ENCODE measurements at places on chromosomes 7 and 10. TPM values are rescaled to one million over a fixed set of nuclear protein-coding genes. Genes with fewer than 3 reads are reported as not detected.

GRCh38 chr10:86684331-86685097, 16.2 kb downstream of the LDB3 start:
- peak; percentile 32 for DNase-seq

DNA sequence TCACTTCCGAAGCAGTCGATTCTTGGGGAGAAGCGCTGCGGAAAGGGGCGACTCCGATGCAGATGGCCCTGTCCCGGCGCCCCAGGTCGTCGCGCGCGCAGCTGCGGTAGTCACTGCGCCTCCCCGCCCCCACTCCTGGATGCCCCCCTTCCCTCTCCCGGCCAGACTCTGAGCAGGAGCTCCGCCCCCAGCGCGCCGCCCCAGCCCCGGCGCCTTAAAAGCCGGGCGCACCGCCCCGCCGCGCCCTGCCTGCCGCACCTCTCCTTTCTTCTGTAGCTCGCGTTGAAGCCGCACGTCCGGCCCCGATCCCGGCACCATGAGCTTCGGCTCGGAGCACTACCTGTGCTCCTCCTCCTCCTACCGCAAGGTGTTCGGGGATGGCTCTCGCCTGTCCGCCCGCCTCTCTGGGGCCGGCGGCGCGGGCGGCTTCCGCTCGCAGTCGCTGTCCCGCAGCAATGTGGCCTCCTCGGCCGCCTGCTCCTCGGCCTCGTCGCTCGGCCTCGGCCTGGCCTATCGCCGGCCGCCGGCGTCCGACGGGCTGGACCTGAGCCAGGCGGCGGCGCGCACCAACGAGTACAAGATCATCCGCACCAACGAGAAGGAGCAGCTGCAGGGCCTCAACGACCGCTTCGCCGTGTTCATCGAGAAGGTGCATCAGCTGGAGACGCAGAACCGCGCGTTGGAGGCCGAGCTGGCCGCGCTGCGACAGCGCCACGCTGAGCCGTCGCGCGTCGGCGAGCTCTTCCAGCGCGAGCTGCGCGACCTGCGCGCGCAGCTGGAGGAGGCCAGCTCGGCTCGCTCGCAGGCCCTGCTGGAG, at the start of gene INA:
Gene INA, plus strand, starts transcription at position 243 of the 817 bp plus-strand sequence. Its CDS starts 74 bp downstream, at position 317.
- no peak for DNase-seq

DNA sequence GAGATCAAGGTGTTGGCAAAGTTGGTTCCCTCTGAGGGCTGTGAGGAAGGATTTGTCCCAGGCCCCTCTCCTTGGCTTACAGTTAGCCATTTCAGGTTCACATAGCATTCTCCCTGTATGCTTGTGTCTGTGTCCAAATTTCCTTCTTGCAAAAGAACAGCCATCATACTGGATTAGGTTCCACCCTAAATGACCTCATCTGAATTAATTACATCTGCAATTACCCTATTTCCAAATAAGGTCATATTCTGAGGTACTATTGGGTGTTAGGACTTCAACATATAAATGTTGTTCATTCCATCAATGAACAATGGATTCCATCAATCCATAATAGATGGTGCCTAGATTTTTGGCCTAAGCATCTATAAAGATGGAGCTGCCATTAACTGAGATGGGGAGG, 16.2 kb upstream of the LRRC17 start:
- no peak for DNase-seq

DNA sequence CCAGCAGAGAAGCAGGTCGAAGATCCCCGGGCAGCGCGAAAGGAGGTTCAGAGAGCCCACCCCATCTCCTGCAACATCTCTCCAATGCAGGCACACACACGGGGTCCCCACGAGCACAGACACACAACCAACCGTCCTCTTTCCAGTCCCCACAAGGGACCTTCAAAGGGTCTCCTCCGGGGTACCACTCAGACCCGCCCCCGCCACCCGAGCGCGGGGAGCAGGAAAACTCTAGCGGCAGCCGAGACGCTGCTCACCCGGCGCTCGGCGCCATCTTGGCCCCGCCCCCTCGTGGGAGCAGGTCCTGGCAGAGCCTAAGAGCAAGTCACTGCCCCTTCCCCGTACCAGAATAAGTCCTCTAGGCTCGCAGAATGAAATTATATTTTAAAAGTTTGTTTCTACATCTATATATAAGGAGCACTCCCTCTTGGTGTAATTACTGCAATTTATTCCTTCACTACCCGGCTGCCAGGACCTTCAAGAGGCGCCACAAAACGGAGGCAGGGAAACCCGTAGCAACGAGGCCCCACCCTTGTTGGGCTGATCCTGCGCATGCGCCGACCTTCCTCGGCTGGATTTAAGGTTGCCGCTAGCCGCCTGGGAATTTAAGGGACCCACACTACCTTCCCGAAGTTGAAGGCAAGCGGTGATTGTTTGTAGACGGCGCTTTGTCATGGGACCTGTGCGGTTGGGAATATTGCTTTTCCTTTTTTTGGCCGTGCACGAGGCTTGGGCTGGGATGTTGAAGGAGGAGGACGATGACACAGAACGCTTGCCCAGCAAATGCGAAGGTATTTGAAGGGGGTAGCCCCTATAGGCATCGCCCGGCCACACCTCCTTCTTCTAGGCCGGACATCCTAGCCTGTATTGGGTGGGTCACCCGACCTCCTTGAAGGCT, at the start of the genes CNPY4 and TAF6:
Gene CNPY4, plus strand, starts transcription at position 563 of the 898 bp plus-strand sequence. Its CDS starts 111 bp downstream, at position 674.
Gene TAF6, minus strand, starts transcription at position 287 of the 898 bp plus-strand sequence. CDS start 5,149 bp downstream, outside the sequence.
- peak; percentile 86 for DNase-seq

- no peak for DNase-seq
Measured at GRCh38 chr10:116169782-116170445, 103.1 kb downstream of the GFRA1 start.

DNA sequence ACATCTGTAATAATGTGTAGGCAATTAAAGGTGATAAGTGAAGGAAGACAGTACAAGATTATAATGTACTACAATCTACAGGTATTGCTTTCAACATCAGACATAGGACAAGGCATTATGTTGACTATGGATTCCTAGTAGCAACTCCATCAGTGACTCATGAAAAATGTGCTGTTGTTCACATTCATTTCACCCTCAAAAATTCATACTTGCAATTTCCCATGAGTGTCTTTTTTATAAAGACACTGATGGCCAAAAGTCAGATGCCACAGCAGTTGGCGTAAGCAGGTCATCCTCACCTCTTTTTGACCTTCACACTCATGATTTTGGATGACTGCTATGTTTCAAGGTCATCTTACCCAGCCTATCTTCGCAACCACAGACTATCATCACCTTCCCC, 100.0 kb upstream of the AMPH start:
- no peak for DNase-seq

GRCh38 chr7:25263337-25263736, 35.1 kb upstream of the NPVF start:
- peak; percentile 3 for DNase-seq

- no peak for DNase-seq
Measured at GRCh38 chr10:105963334-105963884, 1201.1 kb downstream of the SORCS1 start.

GRCh38 chr7:108308276-108308675, 148.0 kb downstream of the NRCAM start:
- DNase-seq = no peak

DNA sequence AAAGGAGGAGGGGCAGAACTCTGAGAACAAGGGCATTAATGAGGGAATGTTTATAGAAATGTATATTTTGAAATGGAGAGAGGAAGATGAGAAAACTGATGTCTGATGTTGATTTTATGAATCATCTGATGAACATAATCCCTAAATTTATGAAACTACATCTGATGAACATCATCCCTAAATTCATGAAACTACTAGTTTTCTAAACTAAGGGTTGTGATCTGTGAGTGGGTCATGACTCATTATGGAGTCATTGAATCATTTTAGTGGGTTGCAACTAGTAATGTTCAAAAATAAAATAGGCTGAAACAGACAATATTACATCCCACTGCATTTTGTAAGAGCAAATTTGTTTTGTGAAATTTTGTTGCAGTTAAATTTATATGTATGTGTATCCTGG, 442.6 kb upstream of the TEX47 start:
- no peak for DNase-seq

- DNase-seq = peak; percentile 63
Measured at GRCh38 chr10:130018265-130018664, 54.2 kb upstream of the EBF3 start.

DNA sequence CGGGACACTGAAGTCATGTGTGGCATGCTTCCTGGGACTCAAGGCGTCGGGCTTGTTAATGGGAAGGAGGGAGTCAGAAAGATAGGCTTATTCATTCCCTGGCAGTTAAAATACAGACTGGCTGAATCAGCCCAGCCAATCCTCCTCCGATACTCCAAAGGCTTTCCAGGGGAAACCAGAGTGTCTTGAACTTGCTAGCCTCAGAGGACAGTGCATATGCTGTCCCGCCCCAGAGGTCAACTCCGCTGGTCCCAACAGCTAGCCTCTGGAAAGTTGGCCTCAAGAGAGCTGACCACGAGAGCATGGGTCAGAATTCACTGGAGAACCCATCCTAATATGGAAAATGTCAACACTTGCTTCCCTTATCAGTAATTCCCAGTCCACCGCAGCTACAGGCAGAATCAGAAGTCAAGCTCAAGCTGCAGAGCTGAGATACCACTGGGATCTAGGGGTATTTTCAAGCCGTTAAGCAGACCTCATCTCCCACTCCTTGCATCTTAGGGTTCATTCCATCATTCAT, 43.0 kb downstream of the ELMO1 start:
- no peak for DNase-seq

SLC39A12 gene
- 0.23 TPM for total RNA-seq

KEL gene
- not detected for total RNA-seq

Data from MG63 (cell line).